ENCODE measurements at places on chromosomes 12 and 14. TPM values are rescaled to one million over a fixed set of nuclear protein-coding genes. Genes with fewer than 3 reads are reported as not detected.

CDK2 gene
- total RNA-seq = 7.1 TPM

NRIP2 gene
- not detected for total RNA-seq

SLC15A4 gene
- total RNA-seq = 34.6 TPM

OTOGL gene
- total RNA-seq = 0.14 TPM

OTUB2 gene
- total RNA-seq = 0.85 TPM

All from smooth muscle cell of bladder (primary cell).